ENCODE measurements at places on chromosomes 12 and 14.
A peak's percentile ranks its signal among the peaks of the same experiment; 100 is the strongest.

- peak; percentile 29 for DNase-seq
These were observed 142.8 kb downstream of the SCARB1 start for GRCh38 chr12:124720681-124721500.

GRCh38 chr14:64388533-64389285 lies 556 bp downstream of the MTHFD1 start:
- peak; percentile 10 for DNase-seq

GRCh38 chr12:97542666-97543280 lies 80.2 kb downstream of the RMST start:
- no peak for DNase-seq

GRCh38 chr14:81453166-81453766 lies 53.1 kb upstream of the STON2 start:
- DNase-seq = peak; percentile 58

DNA sequence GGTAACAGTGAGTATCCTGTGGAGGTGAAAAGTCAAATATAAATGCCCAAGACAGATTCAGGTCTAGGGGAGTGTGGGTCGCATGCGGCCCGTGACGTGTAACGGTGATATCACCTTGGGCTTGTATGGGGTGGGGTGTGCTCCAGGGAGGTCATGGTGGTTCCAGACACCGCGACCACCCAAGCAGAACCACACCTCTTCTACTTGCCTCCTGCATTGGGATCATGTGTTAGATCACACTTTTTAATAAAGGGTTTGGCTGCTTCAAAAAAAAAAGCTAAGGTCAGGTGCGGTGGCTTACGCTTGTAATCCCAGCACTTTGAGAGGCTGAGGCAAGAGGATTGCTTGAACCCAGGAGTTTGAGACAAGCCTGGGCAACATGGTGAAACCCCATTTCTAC lies 4.5 kb downstream of the FBLN5 start:
- DNase-seq = no peak

All from fibroblast of gingiva (primary cell).